MCF 10A (cell line): ENCODE measurements at places on chromosomes 7 and 10.
A peak's percentile ranks its signal among the peaks of the same experiment; 100 is the strongest.

- no peak for DNase-seq
Measured at GRCh38 chr10:5376450-5376849, 11.7 kb downstream of the UCN3 start.

DNA sequence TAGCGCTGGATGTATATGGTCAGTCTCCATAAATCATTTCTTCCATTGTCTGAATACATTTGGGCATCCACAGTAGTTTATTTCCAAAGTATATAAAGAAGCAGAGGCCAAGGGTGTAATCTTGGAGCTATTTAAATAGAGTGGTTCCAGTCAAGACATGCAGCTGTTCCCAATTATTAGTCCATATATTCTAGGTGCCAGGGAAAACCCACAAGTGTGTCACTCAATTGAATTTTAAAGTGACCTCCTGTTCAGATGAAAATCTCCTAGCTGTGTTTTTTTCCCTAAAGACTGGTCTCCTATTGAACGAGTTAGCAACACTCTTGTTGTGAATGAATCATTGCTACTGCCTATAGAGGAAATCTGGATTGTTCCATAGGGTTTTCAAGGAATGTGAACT, 260.2 kb upstream of the BMPER start:
- no peak for DNase-seq

DNA sequence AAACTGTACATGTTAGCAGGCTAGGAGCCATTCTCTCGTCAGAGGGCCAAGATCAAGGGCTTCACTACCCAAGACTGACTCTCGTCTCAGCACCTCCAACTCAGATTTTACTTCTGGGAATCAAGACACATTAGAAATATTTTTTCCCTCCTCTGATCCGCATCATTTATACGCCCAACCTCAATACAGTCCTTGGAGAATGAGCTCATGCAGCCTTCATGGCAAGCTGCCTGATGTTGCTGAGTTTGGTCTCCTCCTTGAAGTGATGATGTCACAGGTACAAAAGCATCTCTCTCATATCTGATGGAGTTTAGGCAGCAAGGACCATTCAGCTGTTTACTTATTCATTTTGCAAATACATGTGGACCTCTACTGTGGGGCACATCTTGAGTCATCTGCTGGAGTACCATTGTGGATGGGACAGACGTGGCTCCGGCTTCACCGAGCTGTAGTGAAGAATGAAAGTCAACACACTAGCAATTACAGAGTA, 114.0 kb downstream of the BMPER start:
- no peak for DNase-seq

DNA sequence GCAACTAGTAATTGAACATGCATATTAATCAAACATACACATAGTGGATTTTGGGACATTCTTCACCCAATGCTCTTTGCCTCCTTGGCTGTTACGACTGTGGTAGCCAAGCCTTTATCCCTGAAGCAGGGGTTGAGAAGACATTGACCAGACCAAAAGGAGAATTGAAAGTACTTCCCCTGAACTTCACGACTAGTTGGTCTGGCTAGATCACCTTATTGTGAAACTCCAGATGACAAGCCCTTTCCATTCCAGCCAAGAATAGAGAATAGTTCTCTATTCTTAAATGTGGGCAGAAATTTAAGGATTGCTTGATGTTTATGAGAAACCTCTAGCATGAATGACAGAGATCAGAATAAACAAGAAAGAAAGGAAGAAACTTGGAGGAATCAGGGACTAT, 97.0 kb downstream of the LRMDA start:
- peak; percentile 7 for DNase-seq

GRCh38 chr7:73395538-73396503, 37.8 kb upstream of the FZD9 start:
- DNase-seq: no peak

GRCh38 chr7:79216236-79216635, 237.2 kb downstream of the MAGI2 start:
- no peak for DNase-seq

DNA sequence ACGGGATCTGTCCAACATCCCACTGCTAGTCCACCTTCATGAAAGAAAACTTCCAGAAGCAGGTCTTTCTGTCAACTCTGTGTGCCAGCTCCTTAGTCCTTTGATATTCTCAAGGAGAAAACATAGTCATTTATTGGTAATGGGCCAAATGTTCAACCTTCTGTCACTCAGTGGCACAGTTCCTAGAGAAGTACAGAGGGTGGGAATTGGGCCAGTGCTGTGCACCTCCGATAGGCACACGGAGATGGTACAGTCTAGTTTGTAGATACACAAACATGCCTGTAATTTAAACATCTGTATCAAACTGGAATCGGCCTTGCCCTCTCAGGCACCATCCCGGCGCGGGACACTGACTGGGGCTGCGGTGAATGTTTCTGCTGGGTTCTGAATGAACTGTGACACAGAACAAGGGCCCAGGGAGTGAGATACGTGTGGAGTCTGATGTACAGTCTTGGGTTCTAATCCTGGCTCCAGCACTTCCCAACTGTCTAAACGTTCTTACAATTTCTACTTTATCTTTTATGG, 213.9 kb upstream of the SHH start:
- DNase-seq: no peak

DNA sequence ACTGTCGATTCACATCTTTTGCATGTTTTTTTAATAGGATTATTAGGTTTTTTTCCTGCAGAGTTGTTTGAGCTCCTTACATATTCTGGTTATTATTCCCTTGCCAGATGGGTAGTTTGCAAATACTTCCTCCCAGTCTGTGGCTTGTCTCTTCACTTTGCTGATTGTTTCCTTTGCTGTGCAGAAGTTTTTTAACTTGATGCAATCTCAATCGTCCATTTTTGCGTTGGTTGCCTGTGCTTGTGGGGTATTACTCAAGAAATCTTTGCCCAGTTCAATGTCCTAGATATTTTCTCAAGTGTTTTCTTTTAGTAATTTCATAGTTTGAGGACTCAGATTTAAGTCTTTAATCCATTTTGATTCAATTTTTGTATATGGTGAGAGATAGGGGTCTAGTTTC, 95.4 kb downstream of the TBXAS1 start:
- no peak for DNase-seq

GRCh38 chr7:30738026-30738915, 13.7 kb upstream of the INMT start:
- DNase-seq: no peak

- no peak for DNase-seq
Measured at GRCh38 chr7:23956772-23957576, 247.0 kb downstream of the STK31 start.

DNA sequence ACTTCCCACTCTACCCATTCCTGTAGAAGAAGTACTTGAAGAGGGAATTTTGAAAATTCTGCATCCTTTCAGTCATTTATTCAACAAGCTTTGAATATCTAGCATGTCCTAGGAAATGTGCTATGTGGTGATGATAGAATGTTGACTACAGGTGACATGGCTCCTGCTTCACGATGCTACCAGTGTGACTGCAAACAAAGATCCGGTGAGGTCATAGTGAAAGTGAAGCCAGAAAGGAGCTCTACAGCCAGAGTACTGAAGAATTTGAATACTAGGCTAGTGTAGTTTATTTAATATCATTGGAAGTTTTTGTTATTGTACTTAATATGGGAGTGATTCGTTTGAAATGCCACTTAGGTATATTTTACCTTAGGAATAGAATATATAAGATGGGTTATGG, 348.1 kb downstream of the TFEC start:
- no peak for DNase-seq

DNA sequence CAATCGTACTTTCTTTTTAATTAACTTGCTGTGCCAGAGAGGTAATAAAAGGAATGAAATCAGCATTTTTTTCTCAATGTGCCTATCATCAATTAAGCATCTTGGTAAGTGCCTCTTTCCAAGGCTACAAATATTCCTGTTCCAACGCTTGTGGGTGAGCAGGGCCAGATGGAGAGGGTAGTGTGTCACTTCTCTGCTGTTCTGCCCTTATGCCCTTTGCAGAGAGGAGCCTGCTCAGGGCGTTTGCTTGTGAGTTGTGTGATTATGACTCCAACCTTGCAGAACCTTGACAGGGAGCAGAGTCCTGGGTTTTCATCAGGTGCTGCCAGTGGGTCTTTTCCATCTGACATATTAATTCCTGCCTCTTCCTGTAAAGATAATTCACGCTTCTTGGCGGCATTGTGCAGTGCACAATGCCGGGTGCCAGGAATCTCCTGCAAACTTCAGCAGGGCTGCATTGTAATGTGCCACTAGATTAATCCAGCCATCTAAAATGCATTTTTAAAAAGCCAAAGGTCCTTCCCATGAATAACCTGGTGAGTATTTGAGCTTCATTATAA, 234.4 kb downstream of the ARHGAP12 start:
- DNase-seq: no peak

DNA sequence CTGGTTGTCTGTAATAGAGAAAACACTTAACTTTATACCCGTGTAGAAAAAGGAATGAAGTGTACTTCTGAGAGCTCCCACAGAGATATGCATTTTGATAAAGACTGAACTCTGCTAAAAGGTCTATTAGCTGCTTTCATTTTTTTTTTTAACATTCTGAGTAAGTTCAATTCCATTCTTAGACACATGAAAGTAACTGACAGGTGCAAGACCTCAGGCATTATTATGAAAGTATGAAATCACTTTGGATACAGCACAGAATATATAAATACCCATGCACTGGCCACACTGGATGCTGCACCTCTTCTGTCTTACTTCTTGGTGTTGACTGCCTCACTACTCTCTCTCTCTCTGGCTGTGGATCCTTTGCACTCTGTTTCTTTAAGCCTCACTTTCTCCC, 46.2 kb downstream of the VWDE start:
- no peak for DNase-seq

DNA sequence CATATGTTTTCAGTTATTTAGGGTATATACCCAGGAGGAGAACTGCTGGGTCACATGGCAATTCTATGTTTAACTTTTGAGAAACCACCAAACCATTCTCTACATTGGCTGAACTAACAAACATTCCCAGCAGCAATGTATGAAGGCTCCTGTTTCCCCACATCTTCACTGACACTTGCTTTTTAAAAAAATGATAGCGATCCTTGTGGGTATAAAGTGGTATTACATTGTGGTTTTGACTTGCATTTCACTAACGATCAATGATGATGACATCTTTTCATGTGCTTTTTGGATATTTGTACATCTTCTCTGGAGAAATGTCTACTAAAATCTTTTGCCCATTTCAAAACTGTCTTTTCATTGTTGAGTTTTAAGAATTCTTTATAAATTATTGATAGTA, 51.2 kb upstream of the ANAPC16 start:
- DNase-seq: no peak

GRCh38 chr7:78037603-78038002, 239.0 kb downstream of the PHTF2 start:
- DNase-seq: no peak

GRCh38 chr10:85602713-85603112, 763.9 kb downstream of the GRID1 start:
- DNase-seq: no peak

DNA sequence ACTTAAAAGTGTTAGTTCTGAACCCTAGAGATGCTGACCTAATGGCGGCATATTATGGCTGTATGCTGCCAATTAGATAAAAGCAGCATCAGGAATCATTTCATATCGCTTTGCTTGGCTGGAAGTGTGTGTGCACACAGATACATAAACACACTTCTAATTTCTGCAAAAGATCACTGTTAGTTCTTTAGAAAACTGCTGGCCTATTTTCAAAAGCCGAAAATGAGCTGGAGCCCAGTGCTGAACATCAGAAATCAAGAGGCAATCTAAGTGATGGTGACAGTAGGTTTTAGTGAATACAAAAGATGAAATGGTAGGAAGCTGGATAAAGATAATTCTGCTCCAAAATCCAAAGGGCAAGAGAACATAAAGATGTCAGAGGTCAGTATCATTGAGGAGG, 745.8 kb upstream of the LRRTM3 start:
- DNase-seq: no peak

DNA sequence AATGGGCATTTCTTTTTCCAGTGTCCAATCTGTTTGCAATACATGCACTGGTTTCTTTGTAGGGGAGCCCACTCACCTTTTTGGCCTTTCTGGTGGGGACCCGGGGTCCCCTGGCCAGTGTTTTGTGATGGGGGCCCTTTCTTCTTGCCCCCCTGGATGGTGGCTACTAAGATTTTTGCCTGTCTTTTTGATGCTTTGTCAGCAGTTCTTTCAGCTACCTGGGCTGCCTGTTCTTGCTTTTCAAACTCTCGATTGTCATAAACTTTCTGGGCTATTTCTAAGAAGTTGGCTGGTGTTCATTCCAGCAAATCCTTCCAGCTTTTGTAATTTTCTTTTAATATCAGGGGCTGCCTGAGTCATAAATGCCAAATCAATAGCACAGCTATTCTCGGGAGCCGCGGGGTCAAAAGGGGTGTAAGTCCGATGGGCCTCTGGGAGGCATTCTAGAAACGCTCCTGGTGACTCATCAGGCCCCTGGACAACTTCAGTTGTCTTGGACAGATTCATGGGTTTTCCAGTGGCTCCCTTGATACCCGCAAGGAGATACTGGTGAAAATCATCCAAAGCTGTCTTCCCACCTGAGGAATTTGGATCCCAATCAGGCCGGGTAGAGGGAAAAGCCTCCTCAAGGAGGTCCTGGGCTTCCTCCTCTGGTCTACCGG, 79.0 kb downstream of the PRR15 start:
- no peak for DNase-seq

GRCh38 chr7:107728276-107728675, 15.7 kb upstream of the CBLL1 start:
- DNase-seq: no peak

GRCh38 chr10:17454161-17455014, at the start of gene ST8SIA6:
Gene ST8SIA6, minus strand, starts transcription at chr10:17454595. Its CDS starts 340 bp downstream, at chr10:17454255.
- DNase-seq: peak; percentile 51

GRCh38 chr10:86699991-86700840, 31.9 kb downstream of the LDB3 start:
- DNase-seq: no peak

- DNase-seq: no peak
Measured at GRCh38 chr10:4654496-4654895, 171.5 kb upstream of the AKR1E2 start.

DNA sequence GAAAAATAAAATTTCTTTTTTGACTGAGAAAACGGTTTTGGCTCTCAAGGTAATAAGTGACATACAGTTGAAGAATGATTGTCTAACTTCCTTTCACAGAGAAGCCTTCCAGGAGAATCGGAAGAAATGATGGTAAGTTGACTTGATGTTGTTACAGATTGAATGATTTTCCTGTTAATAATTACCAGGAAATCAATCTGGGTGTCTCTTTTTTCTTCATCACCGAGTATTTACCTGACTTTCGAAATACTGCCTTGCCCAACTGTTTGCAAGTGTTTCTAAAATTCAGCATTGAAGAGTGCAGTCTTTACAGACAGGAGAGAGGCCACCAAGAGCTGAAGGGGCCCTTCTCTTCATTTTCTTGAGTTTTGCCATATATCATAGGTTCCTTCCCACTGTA, 4.0 kb downstream of the ITIH2 start:
- no peak for DNase-seq

DNA sequence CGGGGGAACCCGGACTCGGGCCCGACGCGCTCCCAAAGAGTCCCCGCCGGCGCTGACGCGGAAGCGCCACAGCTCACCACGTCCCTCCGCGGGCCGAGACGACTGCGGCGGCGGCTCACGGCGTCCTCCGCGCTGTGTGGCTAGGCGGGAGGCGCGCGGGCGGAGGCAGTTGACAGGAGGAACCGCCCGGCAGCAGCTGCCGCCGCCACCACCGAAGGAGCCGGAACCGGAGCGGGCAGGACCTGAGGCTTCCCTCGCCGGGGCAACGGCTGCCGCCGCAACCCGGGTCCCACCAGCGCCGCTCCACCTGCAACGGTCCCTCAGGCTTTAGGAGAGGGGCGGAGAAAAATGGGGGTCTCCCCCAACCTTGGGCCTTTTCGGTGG, 334 bp downstream of the ZNF800 start:
- DNase-seq: peak; percentile 54

GRCh38 chr7:99404235-99404976, 4.0 kb downstream of the PDAP1 start:
- no peak for DNase-seq
